Kidney epithelial cell (primary cell): ENCODE measurements at places on chromosomes 2 and 18. TPM values are rescaled to one million over a fixed set of nuclear protein-coding genes. Genes with fewer than 3 reads are reported as not detected.

GRCh38 chr2:132586101-132586511 lies 83.9 kb downstream of the LYPD1 start:
- no peak for DNase-seq

DYSF gene
- 42.8 and 49.0 TPM in 2 replicates for total RNA-seq

GRCh38 chr2:128465246-128466170 lies 146.8 kb upstream of the HS6ST1 start:
- DNase-seq: no peak

NT5DC4 gene
- total RNA-seq: 0.14 TPM in 1 of 2 replicates, not detected in the other

- DNase-seq: no peak
These were observed 7.7 kb downstream of the VRK2 start for GRCh38 chr2:58054264-58054663.

ANKRD29 gene
- 0.27 and 0.58 TPM in 2 replicates for total RNA-seq
